ENCODE measurements at places on chromosomes 7 and 10.

GRCh38 chr7:33024189-33024757 lies 38.3 kb downstream of the NT5C3A start:
- no peak for DNase-seq

- DNase-seq: no peak
Measured at GRCh38 chr7:147492606-147493005, 1098.0 kb upstream of the C7orf33 start.

DNA sequence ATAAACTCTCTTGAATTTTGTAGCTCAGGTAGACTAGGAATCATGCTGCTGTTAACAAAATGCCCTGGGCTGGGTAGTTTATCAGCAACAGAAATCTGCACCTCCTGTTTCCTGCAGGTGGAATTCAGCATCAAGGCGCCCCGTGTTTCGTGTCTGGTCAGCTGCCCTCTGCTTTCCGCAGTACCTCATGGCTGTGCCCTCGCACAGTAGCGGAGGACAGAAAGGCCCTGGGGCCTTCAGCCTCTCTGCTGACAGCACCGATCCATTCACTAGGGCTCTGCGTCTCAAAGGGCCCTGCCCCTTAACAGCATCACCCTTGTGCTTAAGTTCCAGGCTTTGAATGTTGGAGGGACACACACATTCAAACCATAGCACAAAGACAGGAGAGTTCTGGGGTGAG lies 90.0 kb downstream of the DYNC2I1 start:
- DNase-seq: no peak

DNA sequence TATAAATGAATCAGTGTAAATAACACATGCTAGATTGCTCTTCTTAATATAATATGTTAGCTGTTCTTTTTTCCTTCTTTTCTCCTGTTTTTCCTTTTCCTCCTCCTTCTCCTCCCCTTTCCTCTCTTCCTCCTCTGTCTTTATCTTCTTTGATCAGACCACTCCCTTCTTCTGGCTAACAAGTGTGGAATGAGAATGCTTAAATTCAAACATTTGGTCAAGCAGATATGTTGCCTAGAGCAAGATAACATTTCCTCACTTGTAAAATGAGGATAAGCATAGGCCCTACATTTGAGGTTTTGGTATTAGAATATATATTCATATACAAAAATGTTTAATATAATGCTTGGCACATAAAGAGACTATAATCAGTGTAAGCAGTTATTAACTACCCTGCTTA lies 299.1 kb downstream of the PCDH15 start:
- no peak for DNase-seq

DNA sequence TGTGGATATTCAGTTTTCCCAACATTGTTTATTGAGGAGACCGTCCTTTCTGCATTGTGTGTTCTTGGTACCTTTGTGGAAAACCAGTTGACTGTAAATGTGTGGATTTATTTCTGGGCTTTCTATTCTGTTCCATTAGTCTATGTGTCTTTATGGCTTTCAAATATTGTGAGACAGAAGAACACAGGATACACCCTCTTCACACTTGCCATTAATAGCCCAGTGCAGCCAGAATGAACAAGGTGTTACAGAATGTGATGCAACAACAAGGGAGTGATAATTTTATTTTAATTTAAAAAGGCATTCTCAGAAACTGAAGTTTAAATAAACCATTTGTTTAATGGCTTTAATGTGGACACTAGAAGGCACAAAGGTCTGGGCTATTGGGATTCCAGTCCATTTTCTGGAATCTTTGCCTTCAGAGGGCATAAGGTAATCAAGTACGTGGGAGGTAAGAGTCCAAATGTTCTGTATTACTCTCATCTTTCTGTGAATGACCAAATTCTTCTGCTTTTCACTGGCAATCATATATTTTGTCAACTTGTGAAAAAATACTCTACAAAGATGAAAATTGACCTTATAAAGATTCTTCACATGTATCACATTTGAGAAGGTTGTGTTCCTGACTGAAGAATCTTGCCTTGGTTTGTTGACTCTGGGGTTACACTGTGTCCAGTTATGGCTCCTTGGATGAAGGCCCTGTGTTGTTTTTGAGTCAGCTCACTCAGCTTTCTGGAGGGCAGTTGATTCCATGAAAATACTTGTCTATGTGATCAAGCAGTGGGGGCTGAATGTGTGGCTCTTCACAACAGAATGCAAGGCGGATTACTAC lies 962.7 kb downstream of the LRMDA start:
- no peak for DNase-seq

- DNase-seq: no peak
Measured at GRCh38 chr7:142440219-142440905, 182.5 kb upstream of the PRSS58 start.

- no peak for DNase-seq
Measured at GRCh38 chr10:113007343-113007771, 57.3 kb downstream of the TCF7L2 start.

DNA sequence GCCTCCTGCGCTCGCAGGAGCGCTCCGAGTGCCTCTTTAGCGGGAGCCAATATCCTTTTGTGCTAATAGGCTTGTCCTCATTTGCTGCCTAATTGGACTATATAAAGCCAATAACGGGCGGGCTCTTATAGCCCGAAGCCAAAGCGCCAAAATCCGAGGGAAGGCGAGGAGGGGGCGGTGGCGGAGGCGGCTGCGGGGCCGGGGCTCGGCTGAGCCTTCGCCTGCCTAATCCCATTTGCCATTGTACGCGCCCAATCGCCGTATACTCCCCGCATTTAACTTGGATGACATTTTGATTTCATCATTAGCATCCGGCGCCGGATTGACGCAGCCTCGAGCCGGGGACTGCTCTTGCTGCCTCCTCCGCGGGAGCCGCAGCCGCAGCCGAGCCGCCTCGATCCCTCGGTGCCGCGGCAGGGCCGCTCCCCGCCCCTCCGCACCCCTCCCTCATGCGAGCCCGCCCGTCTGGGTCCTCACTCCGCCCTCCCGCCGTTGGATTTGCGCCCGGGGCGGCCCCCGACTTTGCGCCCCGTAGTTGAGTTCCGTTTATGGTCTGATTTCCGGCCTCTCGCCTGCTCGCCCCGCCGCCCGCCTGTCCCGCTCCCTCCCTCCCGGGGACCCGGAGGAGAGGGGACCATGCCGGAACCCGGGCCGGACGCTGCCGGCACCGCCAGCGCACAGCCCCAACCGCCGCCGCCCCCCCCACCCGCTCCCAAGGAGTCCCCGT lies at the start of gene HMX3:
TSS of gene HMX3 (plus strand) at position 556 of the 727 bp plus-strand sequence. CDS start at position 637, 81 bp downstream.
- no peak for DNase-seq

DNA sequence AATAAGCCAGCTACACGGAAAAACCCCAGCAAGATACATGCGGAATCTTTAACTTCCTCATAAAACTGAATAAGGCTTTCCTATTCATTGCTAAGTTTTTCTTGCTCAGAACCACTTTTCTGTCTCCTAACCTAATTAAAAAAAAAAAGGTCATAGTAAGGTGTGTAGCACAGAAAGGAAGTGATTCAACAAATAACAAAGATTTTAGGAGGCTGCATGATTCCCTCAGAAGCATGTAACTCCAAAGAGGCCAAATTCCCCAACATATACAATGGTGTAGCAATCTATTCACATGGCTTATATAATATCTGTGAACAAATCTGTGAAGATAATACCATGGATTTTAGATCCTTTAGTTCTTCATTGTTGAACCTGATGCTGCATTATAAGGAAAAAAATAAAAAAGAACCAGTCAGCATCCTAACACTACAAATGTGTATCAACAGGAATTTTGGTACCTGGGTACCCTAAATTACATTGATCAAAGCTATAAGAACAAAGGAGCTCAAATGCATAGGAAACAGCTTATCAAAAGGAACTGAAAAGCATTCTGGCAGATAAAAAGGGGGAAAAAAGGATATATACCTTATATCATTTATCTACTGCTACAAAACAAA lies 63.8 kb downstream of the IMMP2L start:
- DNase-seq: no peak
